ENCODE measurements at places on chromosomes 2 and 18.

DNA sequence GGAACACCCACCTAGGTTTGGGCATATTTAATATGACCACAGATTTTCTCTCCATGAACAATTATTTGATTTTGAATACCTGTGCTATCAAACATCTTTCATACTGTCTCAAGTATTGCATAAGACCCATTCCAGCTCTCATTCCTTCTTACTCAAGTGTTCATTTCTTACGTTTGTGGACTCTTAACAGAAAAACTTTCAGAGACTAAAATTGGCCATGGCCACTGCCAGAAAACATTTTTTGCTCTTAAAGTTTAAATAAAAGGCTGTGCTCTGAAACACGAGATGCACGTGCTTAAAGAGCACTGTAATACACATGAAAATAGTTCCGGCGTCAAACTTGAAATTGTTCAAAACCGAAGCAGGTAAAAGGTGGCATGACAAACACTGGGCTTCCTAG is 89.3 kb downstream of the LIMS1 start:
- no peak for DNase-seq

DNA sequence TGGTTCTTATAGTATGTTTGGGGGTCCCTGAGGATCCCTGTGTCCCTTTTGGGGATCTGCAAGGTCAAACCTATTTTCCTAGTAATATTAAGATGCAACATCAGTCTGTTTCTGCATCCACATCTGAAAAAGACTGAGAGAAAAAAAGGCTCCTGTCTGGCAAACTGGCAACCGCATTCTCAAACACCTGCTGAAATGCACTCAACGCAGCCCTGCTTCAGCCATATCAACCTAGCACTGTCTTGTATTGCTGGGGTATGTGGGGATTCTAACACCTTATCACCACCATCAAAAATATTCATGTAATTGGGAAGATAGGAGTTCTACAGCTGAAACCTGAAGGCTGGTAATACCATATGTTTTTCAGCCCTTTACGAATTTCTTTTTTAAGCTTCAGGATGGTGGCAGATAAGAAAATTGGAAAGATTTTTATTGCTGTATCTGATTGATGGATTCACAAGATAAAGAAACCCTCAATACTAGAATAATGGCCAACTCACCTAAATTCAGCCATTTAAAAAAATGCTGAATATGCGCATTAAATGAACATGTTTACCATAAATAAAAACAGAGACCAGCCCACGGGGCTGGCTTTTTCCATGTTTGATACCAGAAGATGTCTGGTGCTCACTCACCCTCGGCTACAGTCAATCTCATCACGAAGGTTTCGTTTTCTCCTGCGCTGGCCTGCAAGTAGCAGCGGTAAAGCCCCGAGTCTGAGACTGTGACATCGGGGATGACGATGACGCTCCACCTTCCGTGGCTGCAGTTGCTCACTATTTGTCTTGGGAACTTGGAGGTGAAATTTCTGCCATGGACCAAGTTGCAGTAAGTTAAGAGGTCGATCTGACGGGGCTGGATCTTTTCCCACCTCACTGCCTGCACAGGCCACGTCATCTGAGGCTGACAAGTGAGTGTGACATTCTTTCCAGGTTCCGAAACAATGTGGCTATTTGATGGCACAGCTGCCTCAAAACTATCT is 52.3 kb downstream of the CD226 start:
- DNase-seq, result no peak

- DNase-seq, result no peak
Measured at GRCh38 chr18:51137026-51137729, 60.3 kb downstream of the MEX3C start.

DNA sequence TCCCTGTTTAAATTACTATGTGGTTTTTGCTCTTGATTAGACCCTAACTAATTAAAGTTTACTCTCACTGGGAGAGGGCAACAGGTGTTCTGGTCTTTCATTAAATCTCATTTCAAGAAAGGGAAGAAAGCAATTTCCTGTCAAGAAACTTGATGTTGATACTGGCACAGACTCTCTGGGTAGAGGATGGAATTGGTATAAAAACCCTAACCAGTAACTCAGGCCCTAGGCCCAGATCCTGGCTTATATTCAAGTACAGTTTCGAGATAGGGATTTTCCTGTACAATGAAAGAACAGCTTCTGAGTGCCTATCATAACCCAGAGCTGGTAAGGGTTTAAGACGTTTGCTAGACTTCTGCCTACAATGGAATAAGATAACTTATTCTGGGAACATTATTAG is 61.6 kb upstream of the ACYP2 start:
- no peak for DNase-seq

GRCh38 chr2:60515721-60516226 is 37.7 kb downstream of the BCL11A start:
- no peak for DNase-seq

GRCh38 chr18:65846107-65846506 is 95.3 kb downstream of the CDH7 start:
- no peak for DNase-seq

DNA sequence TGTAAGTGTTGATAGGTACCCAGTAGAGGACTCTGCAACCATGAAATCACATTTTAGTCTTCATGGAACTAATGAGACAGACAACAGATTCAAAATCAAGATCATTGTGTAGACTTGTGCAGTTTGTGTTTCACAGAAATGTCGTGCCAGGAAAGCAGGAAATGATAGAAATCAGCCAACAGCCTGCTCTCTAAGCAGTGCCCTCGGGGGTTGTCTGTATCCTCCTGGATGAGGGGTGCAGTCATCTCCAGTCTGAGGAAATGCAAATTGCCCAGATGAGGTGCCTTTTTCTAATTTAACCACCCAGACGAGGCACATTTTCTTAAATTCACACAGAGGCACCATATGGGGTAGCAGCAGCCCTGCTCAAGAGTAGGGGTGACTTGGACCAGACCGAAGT is 663.1 kb downstream of the XIRP2 start:
- no peak for DNase-seq

DNA sequence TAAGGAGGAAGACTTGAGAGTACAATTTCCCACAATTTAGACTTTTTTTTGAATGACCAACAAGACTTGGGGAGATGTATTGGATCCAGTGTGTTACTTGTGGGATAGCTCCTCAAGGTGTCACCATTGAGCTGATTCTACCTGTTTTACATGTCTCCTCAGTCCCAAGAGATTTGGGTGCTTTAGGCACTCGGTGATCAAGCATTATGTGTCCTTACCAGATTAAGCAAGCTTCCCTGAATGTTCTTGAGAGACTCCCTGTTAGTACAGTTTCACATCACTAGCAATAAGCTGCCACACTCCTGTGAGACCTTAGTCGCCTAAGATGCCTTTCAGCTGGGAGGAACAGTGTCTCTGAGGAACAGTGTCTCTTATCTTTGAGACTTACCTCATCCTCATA is 384.3 kb upstream of the SYT4 start:
- no peak for DNase-seq

DNA sequence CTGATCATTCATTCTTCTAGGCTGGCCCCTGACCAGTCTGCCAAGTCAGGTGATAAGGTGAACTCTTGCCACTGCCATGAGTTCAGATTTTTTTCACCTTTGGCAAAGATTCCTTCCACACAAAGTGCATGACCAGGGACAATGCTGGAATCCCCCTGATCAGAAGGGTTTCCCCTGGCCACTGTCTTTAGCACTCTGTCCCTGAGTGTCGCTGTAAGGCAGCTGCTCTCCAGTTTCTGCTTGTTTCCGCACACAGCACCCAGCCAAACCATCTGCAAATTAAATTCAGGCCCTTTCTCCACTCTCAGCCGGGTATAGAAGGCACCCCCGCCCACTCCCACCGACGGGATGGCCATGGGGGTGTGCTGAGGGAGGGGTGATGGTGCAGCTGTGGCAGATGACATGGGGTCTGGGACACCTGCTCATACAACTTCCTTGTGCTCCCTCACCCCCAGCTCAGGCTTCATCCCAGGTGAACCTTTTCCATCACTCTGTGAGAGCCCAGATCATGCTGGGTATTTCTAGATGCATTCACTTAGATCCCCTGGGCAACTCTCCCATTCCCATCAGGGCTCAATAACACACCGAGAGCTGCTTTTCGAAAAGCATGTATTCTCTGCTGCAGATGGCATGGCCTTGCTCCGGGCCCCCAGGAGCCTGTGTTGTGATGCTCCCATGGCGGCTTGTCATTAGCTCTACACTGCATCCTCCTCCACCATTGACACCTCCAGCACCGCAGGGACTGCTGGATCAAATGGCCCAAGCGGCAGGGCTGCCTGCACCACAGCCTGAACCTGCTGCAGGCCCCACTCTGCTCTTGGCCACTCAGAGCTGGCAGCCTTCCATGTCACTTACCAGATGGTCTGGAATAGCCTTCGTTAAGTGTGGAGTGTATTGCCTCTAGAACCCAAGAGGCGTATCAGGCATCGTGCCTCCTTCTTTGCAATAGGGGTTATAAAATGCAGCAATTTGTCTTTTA is 52.3 kb upstream of the ROCK2 start:
- DNase-seq, result no peak

DNA sequence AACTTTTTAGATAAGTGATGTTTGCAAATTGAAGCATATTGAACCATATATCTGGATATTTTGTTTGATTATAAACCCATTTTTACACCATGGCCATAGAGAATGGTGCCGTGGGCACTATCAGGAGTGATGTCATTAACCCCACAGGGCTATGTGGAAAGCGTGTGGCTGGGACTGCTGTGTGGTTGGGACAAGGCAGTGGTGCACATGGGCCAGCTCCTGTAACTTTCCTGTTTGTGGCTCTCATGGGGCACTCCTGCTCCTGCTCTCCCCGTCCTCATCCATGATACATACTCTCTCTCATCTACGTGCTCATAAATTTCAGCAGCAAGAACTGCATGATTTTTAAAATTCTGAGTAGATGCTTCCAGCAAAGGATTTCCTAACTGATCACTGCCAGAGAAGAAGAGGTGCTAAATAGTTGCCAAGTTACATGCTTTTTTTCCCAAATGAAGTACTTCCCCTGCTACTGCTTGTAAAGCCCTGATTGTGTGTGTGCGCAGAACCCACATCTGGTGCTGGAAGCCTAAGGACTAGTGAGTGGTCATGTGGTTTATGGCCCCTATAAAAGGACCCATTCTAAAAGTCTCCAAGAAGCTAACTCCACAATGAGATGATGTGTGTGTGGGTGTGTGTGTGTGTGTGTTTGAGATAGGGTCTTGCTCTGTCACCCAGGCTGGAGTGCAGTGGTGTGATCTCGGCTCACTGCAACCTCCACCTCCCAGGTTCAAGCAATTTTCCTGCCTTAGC is 240.8 kb downstream of the NEDD4L start:
- DNase-seq, result no peak

DNA sequence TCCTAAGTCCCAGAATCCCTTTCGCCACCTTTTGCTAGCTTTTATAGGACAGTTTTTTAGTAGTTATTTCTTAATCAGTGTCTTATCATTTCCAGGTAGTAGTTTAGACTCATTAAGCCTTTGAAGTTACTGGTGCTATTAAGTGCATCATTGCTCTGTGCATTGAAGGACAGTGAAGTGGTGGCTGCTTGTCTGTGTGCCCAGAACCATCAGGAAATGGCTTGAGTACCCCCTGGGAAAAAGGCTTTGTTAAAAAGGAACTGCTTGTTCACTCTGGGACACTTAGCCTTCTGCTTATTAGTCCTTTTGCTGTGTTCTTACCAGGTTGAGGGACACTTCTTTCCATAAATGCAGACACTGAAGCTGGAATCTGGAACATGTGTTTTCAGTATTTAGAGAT is 30.0 kb downstream of the DTNA start:
- no peak for DNase-seq

- DNase-seq, result no peak
Measured at GRCh38 chr2:239223310-239224198, 177.3 kb downstream of the HDAC4 start.

DNA sequence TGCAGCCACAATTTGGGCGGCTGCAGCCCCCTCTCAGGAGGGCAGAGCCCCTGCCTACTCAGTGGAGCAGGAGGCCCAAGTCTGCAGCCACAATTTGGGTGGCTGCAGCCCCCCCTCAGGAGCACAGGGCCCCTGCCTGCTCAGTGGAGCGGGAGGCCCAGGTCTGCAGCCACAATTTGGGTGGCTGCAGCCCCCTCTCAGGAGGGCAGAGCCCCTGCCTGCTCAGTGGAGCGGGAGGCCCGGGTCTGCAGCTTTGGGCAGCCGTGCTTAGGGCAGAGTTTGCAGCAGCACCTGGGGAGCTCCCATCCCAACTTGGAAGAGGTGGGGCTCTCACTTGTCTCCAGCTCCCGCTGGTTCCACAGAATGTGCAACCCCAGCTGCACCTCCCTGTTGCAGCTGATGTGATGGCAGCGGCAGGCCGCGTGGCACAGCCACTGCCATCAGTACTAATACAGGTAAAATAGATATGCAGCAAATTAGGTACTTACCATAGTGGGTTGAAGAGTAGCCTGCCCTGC is 99.4 kb downstream of the TWIST2 start:
- no peak for DNase-seq

GRCh38 chr2:161814008-161814660 is 189.9 kb downstream of the SLC4A10 start:
- no peak for DNase-seq

- no peak for DNase-seq
Measured at GRCh38 chr18:72720116-72720515, 147.7 kb downstream of the NETO1 start.

GRCh38 chr2:134190807-134191203 is 63.1 kb upstream of the MGAT5 start:
- DNase-seq, result no peak

Measured in GM12892 (cell line).